ENCODE measurements at places on chromosomes 12 and 14.

DNA sequence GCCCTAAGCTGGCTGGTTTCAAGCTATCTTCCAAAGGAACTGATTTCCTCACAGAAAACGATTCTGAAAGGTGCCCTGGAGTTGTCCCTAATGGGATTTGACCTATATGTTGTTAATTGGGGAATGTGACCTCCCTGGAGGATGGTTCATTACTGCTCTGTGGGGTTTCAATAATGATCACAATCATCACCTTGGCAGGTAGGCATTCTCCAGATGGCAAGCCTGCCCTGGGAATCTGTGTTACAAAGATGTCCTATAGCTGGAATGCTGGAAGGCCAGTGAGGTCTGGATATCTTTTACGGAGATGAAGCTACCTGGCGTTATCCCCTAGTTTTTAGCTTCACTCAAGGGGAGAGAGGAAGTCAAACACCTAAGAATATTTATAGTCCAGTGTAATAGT is 167.6 kb downstream of the TTC8 start:
- no peak for DNase-seq

- DNase-seq = no peak
Observed at GRCh38 chr12:50149311-50149710, 17.9 kb downstream of the CERS5 start.

GRCh38 chr12:45076417-45077026 is 25.6 kb upstream of the DBX2 start:
- DNase-seq = no peak

- no peak for DNase-seq
Observed at GRCh38 chr12:120817559-120818330, 86.4 kb downstream of the SPPL3 start.

- DNase-seq = no peak
Observed at GRCh38 chr12:11460343-11461023, 65.1 kb upstream of the PRB2 start.

- no peak for DNase-seq
Observed at GRCh38 chr14:72332046-72332445, 399.8 kb downstream of the RGS6 start.

- no peak for DNase-seq
Observed at GRCh38 chr12:69008520-69008919, 75.5 kb upstream of the CPM start.

- no peak for DNase-seq
Observed at GRCh38 chr12:22160396-22161003, 114.5 kb downstream of the CMAS start.

DNA sequence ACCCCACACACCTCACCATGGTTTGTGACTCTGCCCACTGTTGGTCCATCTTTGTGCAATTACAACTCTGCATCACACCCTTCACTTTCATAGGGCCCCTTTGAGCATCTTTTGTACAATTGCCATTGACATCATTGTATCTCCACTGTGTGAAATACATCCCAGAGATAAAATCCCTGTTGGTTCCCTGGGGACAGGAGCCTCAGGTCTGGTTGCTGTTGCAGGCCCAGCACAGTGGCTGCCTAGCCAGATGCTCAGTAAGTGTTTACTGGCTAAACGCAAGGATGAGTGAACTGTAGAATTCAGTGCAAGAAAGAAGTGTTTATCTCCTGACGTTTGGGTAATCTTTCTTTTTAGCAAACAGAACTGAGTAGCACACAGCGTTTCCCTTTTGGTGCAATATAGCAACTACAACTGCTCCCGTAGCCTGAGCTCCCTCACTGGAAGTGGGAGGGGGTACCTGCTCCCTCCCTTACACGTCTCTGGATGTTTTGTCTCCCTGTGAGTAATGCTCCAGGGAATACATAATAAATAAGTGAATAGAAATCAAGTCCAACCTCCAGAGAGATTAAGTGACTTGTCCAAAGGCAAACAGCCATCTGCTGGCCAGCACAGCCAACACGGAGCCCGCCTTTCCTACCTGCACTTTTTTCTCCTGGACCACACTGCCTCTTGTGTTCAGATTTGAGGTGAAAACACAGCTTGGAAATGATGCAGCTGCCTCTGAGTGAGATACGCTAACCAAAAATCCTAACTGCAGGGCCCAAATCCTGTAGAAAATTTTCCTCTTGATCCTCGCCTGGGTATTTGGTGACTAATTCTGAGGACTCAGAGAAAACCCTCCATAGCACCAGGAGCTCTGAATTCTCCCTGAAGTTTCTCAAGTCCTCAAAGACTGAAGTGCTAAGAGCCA is 27.4 kb downstream of the GALNT16 start:
- DNase-seq = no peak

GRCh38 chr12:108609537-108610335 is 11.9 kb upstream of the TMEM119 start:
- no peak for DNase-seq

GRCh38 chr14:33682760-33683159 is 268.1 kb downstream of the EGLN3 start:
- DNase-seq = no peak

DNA sequence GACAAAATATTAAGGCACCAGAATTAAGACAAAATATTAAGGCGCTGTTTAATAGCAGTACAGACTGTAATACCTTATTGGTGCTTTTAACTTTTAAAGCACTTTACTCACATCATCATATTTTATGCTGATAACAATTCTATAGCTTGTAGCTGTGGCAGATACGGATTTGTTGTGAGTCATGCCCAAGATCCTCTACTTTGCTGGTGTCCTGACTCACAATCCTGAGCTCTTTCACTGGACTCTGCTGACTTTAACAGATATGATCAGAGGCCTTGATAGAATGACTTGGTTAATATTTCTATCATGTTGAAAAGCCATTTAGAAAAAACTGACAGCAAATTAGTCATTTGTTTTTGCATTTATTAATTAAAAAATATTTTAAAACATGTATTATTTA is 99.0 kb upstream of the PKP2 start:
- no peak for DNase-seq

GRCh38 chr14:40197344-40197743 is 765.1 kb upstream of the FBXO33 start:
- DNase-seq = no peak

- DNase-seq = no peak
Observed at GRCh38 chr12:84085046-84085445, 827.6 kb downstream of the SLC6A15 start.

- peak; percentile 34 for DNase-seq
Observed at GRCh38 chr14:23186913-23187654, 3.6 kb upstream of the SLC7A8 start.

- DNase-seq = peak; percentile 67
Observed at GRCh38 chr12:104219908-104220404, 4.4 kb downstream of the TXNRD1 start.

DNA sequence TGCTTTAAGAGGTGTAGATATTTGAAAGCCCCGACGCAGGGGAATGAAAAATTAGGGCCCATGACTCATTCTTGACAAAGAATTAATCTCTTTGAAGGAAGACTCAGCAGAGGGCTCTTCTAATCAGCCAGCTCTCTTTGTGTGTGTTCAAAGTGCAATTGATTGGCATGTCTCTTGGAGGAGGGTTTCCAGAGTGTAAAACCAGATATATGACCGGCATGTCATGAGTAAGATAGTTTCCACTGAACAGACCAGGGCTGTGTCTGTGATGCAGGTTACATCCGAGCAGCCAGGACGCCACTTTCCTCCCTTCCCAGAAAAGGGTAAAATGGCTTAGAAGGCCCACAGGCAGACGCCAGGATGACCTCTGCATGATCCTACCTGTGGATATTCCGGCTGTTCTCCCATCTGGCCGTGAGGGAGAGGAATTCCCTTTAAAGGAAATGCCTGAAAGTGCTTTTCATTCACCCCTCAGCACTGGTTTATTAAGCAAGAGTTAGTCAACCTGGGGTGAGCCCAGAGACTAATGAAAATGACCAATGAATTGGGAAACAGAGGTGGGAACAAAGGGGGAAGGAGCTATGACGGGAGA is 7.2 kb upstream of the KRT75 start:
- DNase-seq = no peak

DNA sequence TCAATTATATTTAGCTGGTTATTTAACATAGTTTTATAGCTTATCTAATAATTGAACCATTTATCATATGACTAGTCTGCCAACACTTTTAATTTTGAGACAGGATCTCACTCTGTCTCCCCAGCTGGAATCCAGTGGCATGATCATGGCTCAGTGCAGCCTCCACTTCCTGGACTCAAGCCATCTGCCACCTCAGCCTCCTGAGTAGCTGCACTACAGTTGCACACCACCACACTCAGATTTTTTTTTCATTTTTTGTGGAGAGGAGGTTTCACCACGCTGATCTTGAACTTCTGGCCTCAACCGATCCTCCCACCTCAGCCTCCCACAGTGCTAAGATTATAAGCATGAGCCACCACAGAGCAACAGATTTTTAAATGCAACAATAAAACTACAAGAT is 151.4 kb upstream of the MDGA2 start:
- no peak for DNase-seq

- no peak for DNase-seq
Observed at GRCh38 chr14:94787092-94787491, 17.2 kb upstream of the GSC start.

DNA sequence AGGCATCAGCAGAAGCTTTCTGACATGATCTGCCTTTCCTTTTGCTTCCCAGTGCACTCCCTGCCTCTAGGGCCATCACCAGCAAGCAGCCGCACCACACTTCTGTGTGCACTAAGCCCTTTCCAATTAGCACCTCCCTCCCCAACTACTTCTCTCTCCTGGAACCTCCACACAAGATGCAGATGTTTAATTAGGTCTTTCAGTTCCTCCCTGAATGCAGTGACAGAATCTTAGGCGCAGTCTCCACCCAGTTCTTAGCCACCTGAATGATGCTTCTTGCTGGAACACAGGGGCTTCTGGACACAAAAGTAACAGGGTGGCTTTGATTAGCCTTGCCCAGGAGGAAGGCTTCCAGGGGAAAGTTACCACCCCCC is 32.9 kb downstream of the NIN start:
- DNase-seq = no peak

- no peak for DNase-seq
Observed at GRCh38 chr12:103647267-103647666, 60.2 kb downstream of the STAB2 start.

GRCh38 chr12:4450551-4451112 is 5.0 kb upstream of the FGF6 start:
- DNase-seq = no peak

DNA sequence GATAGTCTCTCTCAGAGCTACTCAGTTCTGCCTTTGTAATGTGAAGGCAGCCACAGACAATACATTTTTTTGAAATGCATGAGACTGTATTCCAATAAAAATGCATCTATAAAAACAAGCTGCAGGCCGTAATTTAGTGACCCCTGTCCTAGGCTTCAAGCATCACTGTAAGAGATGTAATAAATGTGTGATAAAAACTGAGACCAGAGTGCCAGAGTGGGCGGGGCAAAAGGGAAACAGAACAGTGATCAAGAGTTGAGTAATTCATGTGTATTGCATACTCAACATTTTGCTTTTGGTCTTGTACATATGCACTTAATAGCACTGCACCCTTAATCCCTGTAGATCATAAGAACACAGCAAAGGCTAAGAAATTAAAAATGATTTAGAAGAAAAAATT is 743.5 kb downstream of the DIO2 start:
- DNase-seq = no peak

- DNase-seq = no peak
Observed at GRCh38 chr12:58540480-58541299, 379.6 kb downstream of the LRIG3 start.

GRCh38 chr14:70149596-70150165 is 39.1 kb downstream of the SLC8A3 start:
- no peak for DNase-seq

DNA sequence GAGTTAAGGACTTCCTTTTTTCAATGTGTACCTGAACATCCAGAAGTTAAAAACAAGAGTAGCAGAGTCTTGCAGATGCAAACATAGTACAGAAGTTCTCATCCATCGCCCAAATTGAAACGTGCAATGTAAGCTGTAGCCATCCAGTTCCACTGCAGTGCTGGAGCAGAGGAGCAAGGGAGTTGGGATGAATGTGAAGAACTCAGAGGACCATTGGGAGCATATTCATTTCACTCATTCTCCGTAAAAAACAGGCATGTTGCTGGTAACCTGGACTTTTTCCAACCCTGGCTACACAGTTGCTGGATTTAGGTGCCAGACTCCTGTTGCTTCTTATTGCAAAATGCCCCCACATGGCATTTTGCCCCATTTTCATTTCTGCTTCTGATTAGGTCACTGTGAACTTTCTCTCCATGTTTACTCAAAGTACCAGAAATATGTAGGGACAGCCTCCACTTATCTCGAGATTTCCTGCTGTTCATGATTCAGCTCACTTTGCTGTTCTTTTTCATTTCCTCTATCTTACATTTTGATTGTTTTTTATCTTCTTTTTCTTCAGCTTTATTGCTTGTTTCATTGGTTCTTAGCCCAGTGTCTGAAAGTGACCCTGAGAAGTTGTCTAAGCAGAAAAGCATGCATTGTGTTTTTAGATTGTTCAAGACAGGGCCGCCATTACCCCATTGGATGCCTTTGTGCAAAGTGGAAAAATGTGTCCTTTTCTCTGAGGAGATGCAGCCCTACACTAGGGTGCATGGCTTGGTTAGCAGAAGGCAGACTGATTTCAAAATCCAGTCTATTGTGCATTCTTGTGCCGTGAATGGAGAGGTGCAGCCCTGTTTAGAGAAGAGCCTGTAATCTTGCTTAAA is 109.0 kb upstream of the AMIGO2 start:
- no peak for DNase-seq

DNA sequence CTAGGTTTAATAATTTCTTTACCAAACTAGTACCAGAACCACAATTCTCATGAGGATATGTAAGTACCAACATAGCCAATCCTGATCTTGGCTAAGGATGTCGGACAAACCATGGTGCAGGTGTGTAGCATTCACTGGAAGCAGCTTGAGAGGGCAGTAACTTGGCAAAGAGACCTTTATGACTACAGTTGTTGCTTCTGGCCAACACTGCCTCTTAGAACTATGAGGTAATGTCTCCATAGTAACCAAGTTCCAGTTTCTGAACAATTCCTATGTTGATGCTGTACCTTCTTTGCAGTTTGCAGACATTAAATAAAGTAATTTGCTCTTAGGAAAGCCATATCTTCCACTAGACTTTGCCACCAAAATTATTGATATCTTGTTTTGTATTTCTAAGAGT is at the start of gene LMNTD1:
Gene LMNTD1 (minus strand): TSS at position 186 of the 400 bp plus-strand sequence. CDS start 324 bp downstream, outside the sequence.
- DNase-seq = no peak

- no peak for DNase-seq
Observed at GRCh38 chr12:80627782-80628181, 79.7 kb upstream of the MYF6 start.

DNA sequence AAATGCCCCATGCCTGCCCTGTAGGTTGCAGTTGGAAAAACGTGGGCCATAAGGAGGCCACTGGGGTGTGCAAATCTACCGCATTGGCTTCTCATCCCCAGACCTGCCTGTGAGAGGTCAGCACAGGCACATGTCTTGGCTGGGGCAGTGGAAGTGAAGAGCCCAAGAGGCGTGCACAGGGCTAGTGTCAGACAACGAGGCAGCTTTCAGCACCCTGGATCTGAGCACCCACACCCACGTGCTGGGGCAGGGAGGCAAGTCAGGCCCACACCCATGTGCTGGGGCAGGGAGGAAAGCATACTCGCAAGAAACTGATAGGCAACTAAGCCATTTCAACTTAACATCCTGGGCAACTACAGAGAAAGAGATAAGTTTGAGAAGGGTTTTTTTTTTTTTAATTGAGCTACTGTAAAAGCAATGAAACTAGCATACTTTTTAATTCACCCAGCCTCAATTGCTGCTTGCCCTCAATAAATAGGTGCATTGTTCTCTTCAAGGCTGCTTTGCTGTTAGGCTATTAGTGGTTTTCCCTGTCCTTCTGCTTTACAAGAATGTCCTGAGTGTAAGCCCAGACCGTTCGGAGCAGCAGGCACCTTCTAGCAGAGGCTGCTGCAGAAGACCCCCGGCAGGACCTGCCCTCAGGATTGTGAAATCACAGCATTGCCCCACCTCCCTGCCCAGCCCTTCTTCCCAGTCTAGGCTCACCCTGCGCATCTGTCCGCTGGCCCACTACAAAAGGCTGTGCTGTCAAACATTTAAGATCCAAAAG is 355.3 kb upstream of the FKBP4 start:
- no peak for DNase-seq
